ENCODE measurements at places on chromosomes 3 and 15.

- peak; percentile 59 for DNase-seq
These were observed 740 bp upstream of the ZBTB47 start for GRCh38 chr3:42652611-42653302.

DNA sequence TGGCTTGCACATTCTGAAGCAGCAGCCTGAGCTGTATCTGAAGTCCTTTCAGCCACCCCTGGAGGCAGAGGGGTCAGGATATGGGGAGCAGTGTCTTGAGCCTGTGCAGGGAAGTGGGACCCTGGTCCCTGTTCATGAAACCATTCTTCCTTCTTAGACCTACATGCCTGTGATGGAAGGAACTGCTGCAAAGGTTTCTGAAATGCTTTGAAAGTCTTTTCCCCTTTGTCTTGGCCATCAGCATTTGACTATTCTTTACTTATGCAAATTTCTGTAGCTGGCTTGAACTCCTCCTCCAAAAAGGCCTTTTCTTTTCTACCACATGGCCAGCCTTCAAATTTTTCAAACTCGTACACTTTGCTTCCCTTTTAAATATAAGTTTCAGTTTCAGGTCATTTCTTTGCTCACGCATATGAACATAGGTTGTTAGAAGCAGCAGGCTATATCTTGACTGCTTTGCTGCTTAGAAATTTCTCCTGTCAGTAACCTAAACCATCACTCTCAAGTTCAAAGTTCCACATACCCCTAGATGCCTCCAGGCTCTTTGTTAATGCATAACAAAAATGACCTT is 62.3 kb downstream of the GALK2 start:
- no peak for DNase-seq

- no peak for DNase-seq
These were observed 226.3 kb upstream of the MRPL3 start for GRCh38 chr3:131728898-131729642.

GRCh38 chr15:44811337-44811736 is 75.0 kb downstream of the TRIM69 start:
- no peak for DNase-seq

- DNase-seq = no peak
These were observed 3.7 kb downstream of the NR1D2 start for GRCh38 chr3:23948761-23949160.

DNA sequence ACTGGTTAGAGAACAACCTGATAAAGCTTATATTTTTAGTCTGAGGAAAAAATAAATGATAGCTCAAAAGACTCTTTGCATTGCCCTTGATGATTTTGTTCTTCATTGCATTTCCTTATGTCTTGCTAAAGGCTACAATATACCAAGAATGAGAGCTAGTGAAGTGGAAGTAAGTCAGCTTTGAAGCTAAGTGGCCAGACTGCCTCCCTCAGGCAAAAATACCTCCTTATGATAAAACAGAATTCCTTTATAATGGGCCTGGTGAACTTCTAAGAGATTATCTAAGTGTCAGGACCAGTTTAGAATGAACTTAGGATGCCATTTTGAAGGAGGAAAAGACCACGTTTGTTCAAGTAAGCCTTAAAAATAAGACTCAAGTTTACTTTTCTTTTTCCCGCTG is 678.4 kb downstream of the ROBO2 start:
- DNase-seq = no peak

GRCh38 chr3:162729686-162730085 is 1233.1 kb downstream of the OTOL1 start:
- no peak for DNase-seq

GRCh38 chr3:20340324-20340928 is 154.4 kb upstream of the SGO1 start:
- DNase-seq = peak; percentile 73

GRCh38 chr3:76078101-76078500 is 292.8 kb upstream of the ZNF717 start:
- DNase-seq = no peak

- DNase-seq = no peak
These were observed 8.8 kb upstream of the ANKDD1A start for GRCh38 chr15:64902863-64903262.

- DNase-seq = no peak
These were observed 12.6 kb downstream of the SLC24A1 start for GRCh38 chr15:65634356-65634755.

DNA sequence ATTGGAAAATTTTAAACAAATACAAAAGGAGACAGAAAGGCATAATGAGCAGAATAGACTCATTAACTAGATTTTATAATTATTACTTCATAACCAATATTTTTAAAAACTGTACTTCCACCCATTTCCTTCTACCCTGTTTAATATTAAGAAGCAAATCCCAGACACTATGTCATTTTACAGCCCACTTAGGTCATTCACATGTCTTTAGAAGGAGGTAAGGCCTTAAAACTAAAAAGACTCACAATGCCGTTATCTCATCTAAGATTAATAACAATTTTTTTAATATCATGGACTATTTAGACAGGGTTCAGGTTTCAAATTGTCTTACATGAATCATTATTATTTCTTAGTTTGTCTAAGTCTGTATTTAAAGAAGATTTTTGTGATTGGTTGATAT is 217.2 kb downstream of the NFKBIZ start:
- no peak for DNase-seq

DNA sequence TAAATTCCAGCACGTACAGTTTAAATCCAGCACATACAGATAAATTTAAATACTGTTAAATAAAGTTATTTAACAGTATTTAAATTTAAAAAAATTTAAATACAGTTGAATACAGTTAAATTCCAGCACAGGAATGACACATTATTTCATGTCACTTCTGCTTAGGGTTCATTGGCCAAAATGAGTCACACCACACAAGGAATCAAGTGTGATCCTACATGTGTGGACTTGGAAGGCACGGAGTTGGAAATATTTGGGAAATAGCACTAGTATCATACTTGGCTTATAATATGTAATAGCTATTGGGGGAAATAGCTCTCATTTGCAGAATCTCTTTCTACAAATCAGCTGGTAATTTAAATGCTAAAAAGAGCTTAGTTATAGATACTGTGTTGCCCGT is 10.6 kb downstream of the RAB7A start:
- no peak for DNase-seq

DNA sequence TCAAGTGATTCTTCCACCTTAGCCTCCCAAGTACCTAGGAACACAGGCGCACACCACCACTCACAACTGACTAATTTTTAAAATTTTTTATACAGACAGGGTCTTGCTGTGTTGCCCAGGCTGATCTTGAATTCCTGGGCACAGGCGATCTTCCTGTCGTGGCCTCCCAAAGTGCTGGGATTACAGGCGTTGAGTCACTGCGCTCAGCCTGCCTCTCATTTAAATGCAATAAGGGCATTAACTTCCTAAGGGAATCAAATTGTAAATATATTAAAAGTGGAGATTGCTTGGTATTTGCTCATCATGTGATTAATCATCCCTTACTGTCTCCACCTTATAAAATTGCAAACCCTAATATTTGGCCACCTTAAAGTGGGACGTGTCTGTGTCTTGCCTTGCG is 65.2 kb downstream of the PGPEP1L start:
- no peak for DNase-seq

DNA sequence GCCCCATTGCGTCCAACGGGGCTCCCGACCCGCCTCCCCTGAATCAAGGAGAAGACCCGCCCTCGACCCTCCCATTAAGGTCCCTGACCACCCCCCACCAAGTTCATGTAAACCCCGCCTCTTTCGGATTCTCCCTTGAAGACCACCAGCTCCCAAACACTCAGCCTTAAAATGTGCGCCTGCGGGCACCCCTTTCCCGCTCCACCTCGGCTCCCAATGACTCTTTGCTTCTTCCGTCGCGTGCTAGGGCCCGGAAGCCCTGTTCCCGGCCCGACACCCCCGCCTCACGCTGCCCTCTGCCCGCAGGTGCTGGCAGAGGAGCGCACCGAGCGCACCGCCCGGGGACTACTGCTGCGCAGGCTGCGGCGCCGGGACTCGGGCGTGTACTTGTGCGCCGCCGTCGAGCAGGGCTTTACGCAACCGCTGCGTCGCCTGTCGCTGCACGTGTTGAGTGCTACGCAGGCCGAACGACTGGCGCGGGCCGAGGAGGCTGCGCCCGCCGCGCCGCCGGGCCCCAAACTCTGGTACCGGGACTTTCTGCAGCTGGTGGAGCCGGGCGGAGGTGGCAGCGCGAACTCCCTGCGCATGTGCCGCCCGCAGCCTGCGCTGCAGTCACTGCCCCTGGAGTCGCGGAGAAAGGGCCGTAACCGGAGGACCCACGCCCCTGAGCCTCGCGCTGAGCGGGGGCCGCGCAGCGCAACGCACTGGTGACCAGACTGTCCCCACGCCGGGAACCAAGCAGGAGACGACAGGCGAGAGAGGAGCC is 2.7 kb upstream of the LSMEM2 start:
- DNase-seq = peak; percentile 16

GRCh38 chr15:78915341-78916087 is 29.3 kb downstream of the CTSH start:
- peak; percentile 32 for DNase-seq

- no peak for DNase-seq
These were observed 10.9 kb downstream of the LRRFIP2 start for GRCh38 chr3:37163262-37164015.

- DNase-seq = no peak
These were observed 617.5 kb downstream of the ZPLD1 start for GRCh38 chr3:103052236-103052830.

DNA sequence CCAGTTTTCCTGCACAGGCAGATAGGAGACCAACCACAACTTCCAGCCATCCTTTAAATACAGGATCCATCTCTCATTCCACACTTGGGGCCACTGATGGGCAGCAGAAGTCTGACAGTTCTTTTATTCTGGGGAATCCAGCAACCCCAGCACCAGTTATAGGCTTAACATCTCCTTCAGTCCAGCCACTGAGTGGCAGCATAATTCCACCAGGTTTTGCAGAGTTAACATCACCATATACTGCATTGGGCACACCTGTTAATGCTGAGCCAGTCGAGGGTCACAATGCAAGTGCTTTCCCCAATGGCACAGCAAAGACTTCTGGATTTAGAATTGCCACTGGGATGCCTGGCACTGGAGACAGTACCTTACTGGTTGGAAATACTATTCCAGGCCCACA is 2.9 kb downstream of the NPAP1 start:
- DNase-seq = no peak

- no peak for DNase-seq
These were observed 208.7 kb downstream of the VGLL3 start for GRCh38 chr3:86782286-86782685.

DNA sequence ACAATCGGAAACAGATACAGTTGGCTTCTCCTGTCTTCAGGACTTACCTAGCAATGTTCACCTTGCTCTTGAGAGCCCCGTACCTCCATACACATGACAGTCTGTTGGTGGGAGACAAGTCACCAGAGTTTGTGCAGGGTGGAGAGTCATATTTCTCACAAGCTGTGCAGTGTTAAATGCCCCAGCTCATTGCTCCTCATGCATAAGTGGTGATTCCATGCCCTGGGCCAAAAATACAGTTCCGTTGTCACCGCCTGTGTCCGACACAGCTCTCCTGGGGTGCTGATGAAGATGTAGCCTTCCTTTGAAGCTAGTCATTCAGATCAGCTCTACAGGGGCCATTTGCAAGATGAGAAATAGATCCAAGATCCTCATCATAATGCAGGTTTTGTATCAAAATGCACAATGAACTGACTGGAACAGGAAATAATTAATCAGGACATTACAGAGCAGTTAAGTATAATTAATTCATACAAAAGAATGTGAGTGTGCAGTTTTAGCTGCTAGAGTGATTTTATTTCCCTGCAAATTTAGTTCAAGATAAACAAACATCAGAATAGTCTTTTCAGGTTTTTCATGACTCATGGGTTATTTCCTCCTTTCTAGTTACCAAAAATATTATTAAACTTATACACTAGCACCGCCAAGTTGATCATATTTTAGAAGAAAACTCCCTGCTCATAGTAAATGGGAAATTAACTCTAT is 66.5 kb downstream of the CD47 start:
- no peak for DNase-seq

- DNase-seq = no peak
These were observed 577.6 kb upstream of the MDFIC2 start for GRCh38 chr3:70890020-70890394.

GRCh38 chr3:120743556-120744195 is 1.1 kb downstream of the GTF2E1 start:
- peak; percentile 13 for DNase-seq

All from hematopoietic multipotent progenitor cell treated with erythropoietin and hydrocortisone succinate and interleukin-3 and kit ligand, for 8 days (in vitro differentiated cells).